Peyer's patch (tissue), 4 donors: ENCODE measurements at places on chromosomes 12 and 14.

GRCh38 chr12:50102646-50103309 is 1.0 kb upstream of the GPD1 start:
- no peak for DNase-seq

DNA sequence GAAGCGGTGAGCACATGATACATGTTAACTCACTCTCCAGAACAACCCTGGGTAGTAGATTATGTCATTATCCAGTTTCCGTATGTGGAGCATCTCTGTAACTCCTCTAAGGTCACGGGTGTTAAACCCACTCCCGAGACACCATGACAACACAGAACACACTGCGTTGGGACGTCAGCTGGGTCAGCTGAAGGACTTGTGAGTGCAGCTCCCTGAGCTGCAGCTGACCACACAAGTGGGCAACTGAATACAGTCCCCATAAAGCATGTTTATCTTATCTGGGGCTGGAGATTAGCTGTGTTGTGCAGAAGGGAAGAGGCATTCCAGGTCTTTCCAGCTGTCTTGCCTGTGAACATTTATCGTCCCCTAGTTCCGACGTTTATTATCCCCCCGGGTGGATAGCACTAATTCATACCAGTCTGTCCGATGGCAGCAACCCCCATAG is 211.5 kb downstream of the CHST11 start:
- DNase-seq: no peak

- no peak for DNase-seq
Observed at GRCh38 chr12:120134307-120134980, 17.9 kb upstream of the RAB35 start.

DNA sequence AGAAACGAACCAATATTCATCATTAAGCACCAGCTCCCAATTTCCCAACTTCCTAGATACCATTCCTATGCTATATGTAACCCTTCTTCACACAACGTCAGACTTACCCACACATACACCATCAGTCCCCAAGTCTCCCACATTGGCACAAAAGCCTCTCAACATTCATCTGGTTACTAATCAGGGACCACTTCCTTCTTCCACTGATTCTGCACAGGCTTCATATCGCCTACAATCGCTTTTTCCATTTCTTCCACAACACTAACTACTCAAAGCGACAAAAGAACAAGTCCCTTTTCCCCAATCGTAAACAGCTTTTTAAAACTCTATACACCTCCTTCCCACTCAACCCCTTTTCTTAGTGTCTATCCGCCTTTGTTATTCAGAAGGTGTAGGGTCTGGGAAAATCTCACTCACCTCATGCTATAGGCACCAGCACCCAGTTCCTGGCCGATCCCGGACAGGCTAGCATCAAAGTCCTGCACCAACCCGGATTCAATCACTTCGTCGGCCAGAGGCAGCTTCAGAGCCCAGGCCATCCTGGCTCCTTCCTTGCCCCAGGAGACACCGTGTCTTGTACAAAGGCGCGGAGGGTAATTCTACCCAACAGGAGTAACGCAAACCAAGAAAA is 936 bp downstream of the TFCP2 start:
- DNase-seq: no peak
